ENCODE measurements at places on chromosomes 4 and X.

GRCh38 chr4:8564595-8564994 lies 15.6 kb upstream of the GPR78 start:
- no peak for DNase-seq

DNA sequence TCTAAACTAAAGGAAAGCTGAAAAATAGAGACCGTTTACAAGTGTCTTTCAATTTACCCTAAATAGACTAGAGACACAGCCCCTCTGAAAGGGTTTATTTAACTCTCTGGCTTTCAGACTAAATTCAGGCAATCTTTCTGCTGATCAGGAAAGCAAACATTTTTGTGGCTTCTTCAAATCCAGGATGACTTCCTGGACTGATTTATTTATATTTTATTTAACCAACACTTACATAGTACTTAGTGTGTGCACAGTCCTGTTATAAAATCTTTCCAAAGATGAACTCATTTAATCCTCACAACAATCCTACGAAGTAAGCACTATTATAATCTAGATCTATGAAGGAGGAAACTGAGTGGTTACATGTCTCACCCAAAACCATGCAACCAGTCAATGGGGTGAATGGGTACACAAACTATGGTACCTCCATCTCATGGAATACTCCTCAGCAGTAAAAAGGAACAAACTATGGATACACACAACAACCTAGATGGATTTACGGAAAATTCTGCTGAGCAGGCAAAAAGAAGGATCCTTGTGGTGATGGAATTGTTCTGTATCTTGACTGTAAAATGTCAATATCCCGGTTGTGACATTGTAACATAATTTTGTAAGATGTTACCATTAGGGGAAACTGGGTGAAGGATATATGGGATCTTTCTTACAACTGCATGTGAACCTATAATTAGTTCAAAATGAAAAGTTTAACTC lies 64.1 kb upstream of the MAMLD1 start:
- no peak for DNase-seq

- no peak for DNase-seq
Observed at GRCh38 chr4:65259296-65259695, 411.0 kb downstream of the EPHA5 start.

DNA sequence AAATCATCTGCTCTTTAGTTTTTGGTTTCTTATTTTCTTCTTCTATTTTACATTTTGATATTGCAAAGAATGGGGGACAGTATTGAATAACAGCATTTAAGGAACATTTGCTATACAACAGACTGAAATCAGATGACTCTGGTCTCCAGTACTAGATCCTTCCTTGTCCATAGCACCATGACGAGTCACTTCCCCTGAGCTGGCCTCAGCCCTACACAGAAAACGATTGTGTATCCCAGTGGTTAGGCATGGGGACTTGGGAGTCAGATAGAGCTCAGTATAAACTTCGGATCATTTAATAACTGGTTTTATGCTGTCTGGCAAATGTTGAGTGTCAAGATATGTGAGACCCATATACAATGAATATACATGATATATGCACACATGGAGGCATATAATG lies 44.7 kb upstream of the BEX4 start:
- no peak for DNase-seq

DNA sequence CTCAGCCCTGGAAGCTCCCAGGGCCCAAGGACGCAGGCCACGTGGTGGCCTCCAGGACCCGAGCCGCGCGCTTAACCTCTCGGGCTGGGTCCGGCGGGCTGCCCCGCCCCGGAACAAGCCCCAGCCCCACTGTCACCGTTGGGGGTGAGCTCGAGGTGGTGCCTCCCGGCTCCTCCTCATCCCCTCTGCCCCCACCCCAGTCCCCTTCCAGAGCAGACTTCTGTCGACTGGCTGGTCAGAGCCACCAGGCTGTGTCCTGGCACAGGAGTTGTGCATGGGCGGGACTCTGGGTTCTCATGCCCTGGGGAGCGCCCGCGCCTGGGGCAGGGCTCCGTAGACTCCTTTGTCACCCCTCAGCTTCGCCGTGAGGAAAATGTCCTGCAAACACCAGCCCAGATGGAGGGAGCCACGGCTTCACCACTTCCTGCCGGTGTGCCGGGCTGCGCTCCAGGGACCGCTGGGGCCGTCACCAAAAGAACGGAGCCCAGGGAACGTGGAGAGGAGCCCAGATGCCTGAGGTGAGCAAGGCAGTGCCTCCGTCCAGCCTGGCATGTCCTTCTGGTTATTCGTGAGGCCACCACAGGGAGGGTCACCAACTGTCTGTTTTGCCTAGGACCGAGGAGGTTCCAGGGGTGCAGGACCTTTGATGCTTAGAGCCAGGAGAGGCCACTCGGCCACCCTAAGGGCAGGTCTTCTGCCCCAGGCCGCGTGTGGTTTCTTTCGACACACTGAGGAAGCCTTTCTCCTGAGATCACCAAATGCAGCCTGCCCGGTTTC lies 7.1 kb upstream of the RGS12 start:
- DNase-seq: peak; percentile 40

DNA sequence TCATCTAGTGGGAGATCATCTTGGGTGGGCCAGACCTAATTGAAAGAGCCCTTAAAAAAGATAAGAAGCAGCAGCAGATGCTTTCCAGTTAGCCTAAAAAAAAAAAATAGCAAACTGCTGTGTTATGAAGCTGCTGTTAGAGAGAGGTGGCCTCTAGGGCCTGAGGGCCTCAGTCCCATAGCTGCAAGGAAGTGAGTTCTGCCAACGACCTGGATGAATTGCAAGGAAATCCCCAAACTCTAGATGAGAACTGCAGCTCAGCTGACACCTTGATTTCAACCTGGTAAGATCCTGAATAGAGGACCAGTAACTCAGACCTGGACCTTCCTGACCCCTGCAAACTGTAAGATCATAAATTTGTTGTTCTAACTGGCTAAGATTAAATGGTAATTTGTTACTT lies 275.2 kb downstream of the TENM3 start:
- no peak for DNase-seq

DNA sequence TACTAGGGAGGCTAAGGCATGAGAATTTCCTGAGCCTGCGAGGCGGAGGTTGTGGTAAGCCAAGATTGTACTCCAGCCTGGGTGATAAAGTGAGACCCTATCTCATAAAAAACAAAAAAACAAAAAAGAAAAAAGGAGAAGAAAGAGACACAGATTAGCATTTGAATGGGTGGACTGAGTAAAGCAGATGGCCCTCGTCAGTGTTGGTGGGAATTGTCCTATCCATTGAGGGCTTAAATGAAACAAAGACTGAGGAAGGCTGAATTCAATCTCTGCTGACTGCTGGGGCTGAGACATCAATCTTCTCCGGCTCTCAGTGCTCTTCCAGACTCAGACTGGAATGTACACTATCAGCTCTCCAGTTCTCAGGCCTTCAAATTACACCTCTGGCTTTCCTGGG lies 136.8 kb downstream of the SLC7A11 start:
- no peak for DNase-seq

DNA sequence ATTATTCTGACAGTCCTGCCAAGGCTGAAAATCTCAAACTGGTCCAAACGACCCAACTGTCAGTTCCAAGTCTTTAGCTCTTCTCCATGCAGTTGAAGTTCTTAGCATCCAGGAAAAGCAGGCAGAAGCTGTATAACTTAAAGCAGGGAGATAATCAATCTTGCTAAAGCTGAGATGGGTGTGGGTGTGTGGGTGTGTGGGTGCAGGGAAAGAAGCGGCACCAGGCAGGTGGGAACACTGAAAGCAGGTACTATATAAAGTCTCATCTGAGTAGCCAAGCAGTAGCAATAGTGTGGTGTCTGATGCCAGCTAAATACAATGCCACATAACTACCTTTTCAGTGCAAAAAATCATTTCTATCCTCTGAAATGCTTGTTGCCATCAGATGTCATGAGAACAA lies 69.7 kb upstream of the EGFL6 start:
- no peak for DNase-seq

GRCh38 chrX:21757960-21758359 lies at the start of gene SMPX:
SMPX (minus strand) TSS chrX:21758116; CDS start chrX:21754290, 3,826 bp downstream.
- DNase-seq: no peak

DNA sequence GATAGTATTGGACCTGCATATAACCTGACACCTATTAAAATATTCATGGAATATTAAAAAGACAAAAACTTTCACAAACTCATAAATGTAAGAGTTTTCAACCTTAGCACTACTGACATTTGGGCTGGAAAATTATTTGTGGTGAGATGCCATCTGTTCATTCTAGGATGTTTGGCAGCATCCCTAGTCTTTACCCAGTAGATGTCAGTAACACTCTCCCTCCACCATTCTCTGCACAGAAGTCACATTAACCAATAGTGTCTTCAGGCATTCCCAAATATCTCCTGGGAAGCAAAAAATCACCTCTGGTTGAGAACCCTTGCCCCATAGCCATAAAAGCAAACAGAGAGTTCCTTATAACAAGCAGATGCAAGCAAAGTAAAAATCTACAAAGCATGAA lies 41.4 kb upstream of the NDST4 start:
- DNase-seq: no peak

DNA sequence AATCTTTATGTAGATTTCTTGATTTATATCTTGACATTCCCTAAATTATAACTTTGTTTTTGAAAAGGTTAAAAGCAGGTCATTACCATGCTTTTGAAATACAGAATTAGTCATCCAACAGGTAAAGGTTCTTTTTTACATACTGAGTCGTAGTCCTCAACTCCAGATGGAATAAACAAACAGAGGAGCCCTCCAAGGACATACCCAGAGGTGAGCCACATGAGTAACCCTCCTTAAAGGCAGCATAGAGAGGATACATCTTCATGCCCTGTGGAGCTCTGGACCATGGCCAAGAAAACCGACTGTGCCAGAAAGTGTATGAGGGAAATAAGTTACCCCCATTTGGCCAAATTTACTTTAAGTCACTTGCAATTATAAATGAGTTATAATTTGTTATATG lies 95.3 kb upstream of the MCF2 start:
- no peak for DNase-seq

DNA sequence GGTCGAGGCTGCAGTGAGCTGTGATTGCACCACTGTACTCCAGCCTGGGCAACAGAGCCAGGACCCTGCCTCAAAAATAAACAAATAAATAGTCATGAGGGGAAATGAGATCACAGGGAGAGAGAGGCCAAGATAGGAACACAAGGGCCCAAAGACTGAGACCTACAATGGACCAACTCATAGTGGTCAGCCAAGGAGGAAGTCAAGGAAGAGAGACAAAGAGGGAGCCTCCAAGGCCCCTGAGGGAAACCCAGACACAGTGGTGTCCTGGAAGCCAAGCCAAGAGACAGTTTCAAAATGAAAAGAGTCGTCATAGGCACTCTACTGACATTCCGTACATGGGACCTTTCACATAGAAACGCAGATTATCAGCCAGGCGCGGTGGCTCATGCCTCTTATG lies 153.3 kb downstream of the BCOR start:
- DNase-seq: no peak

DNA sequence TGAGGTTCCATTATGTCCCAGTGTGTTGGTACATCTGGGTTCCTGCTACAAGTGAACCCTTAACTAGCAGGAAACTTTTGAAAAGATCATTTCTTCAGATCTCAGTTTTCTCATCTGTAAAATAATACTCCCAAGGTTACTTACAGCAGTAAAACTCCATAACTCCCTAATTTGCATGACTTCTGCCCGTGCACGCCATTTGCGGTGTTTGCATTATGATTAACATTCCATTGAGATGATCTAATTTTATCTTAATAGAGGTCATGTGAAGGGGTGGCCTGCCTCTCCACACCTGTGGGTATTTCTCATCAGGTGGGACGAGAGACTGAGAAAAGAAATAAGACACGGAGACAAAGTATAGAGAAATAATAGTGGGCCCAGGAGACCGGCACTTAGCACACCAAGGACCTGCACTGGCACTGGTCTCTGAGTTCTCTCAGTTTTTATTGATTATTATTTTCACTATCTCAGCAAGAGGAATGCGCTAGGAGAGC lies 219.8 kb downstream of the TLL1 start:
- DNase-seq: no peak

GRCh38 chr4:163991298-163991865 lies 496.9 kb downstream of the TMA16 start:
- no peak for DNase-seq

DNA sequence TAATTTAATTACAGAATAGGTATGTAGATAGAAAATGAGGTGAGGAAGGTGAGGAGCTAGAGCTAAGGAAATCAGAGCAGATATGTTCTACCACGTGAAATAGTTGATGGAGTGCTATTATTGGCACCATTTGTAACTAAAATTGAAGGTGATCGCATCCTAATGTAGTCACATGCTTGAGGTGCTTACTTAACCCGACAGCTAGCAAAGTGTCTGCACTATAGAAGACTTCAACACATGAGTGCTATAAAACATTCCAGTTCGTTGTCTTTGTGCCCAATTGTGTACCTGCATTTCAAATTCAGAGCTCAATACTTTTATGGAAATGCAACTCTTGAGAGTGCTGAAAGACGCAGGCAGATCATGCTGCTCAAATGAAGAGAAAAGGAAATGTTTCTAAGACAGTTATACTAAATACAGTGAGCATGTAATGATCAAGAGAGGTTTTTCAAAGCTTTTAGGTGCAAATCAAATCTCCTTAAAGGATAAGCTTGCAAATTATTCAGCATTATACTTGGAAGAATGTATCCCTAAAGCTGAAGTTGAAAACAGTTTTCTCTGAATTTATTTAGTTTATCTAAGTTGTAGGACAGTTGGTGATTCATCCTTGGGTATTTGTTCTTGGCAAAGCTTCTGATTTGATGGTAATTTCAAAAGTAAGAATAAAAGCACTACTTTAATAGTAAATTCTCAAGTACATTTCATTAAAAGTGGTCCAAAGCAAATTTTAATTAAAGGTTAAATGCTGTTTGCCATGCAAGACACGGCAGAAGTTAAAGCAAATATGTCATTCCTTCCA lies 223.9 kb upstream of the EPHA5 start:
- DNase-seq: no peak
